ENCODE measurements at places on chromosomes 12 and 14.

GRCh38 chr12:19510461-19510860 lies 71.2 kb downstream of the AEBP2 start:
- no peak for DNase-seq

DNA sequence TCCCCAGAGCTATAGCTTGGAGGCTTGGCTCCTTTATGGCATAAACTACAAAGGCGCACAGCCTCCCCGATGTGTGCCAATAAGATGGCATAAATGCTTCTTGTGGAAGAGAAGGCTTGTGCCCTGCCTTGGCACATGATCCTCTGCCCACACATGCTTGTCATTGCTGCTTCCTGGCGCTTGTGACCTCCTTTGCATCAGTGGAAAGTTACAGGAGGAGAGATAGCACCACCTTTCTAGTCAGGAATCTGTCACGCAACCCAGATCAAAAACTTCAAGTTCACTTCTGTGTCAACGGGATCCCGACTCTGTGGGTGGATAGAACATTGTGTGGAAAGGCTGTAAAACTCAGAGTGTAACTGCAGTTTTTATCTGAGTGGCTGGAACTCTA lies 183.8 kb upstream of the HIF1A start:
- no peak for DNase-seq

GRCh38 chr12:47754881-47755280 lies 3.8 kb downstream of the RAPGEF3 start:
- DNase-seq = no peak

GRCh38 chr14:57918791-57919190 lies 52.9 kb upstream of the SLC35F4 start:
- DNase-seq = no peak

DNA sequence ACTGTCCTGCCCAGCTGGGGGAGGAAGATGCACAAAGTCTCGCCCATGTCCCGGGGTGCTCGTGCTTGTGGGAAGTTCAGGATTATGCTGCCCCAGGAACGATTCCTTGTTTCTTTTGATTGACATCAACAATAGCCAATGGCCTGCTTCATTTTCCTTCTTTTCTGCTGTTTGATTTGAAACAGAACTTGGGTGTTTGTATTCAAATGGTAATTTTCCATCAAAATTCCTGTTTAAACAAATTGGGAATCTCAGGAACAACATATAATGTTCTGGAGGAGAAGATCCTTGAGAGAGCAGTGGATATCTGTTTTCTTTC lies 97.4 kb downstream of the ADGRD1 start:
- DNase-seq = no peak

GRCh38 chr14:74648601-74649000 lies 36.6 kb upstream of the LTBP2 start:
- DNase-seq = no peak

Measured in SK-N-DZ (cell line).